Hematopoietic multipotent progenitor cell treated with erythropoietin and hydrocortisone succinate and interleukin-3 and kit ligand, for 15 days (in vitro differentiated cells): ENCODE measurements at places on chromosomes 7 and 10.
A peak's percentile ranks its signal among the peaks of the same experiment; 100 is the strongest.

- DNase-seq: no peak
These were observed 495.4 kb upstream of the POM121L12 start for GRCh38 chr7:52540041-52540440.

DNA sequence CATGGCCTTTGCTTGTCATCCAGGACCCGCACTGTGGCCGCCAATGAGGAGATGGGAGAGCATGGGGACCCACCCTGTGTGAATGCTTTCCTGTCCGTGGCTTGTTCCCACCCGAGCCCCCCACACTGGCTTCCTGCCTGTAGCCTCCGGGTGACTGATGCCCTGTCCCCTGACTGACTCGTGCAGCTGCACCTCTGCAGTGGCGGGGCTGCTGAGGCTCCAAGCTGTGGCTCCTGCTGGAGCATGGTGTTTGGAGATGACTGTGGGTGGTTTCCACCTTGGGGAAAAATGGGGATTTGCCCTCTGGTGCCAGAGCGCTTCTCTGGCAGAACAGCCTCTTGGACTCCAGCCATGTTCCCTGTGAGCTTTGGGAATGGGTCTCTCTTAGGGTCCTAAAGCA, 2.1 kb downstream of the CAMK1D start:
- no peak for DNase-seq

GRCh38 chr7:78315119-78315518, 516.5 kb downstream of the PHTF2 start:
- no peak for DNase-seq

GRCh38 chr7:40303996-40304395, 169.2 kb downstream of the SUGCT start:
- no peak for DNase-seq

DNA sequence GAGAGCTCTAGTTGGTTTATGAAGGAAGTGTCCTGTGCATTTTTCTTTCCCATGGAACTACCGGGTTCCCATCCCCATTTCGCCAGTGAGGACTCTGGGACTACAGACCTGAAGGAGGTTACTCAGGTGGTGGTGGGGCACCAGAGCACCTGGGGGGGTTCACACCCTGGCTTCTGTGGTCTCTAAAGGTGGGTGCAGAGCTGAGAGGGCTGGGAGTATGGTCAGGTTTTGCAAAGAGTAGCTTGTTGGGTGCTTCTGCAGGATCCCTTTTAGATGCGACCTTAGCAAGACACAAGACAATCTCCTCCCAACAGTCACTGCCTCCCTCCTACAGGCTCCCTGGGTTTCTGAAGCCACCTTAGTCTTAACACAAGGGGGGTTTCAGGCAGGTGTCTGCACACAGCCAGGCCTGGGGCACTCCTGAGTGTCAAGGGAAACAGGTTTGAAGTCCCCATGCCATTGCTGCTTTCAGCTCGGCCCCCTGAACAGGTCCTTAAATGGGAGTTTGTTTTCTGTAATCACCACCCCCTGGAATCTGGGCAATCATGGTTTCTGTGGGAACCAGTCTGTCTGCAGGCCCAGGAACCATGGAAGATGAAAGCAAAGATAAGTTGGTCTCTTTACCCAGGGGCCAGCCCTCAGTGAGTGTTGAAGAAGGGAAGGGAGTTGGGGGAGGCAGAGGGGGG, 9.9 kb upstream of the CXCL12 start:
- no peak for DNase-seq

DNA sequence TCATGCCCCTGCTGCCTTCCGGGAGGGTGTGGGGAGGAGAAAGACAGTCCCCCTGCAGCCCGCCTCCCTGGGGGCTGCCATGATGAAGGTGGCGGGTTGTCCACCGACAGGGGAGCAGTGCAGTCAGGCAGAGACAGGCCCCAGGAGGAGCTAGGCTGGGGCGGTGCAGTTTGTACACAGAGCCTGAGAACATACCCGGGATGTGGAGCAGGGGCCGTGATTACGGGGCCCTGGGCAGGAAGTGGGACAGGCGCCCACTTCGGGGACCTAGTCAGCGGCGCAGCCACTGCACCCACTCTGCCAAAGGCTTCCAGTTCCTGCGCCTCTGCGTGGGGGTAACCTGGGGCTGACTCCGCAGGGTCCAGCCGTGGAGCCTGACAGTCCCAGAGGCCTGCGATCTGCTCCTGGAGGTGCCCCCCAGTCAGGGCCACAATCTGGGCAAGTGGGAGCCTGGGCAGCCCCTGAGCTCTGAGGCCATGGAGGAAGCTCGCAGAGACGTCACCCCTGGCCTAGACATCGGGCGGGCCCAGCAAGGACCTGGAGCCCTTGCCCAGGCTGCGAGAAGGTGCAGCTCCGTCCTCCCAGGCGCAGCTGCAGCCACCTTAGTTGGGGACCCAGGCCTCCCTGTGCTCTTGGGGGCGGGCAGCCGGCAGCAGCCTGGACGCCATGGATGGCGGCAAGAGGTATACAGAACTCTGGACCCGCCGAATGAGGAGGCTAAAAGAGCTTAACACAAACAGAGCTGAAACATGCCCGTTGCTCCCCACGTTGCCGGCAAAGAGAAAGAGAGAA, 1356.8 kb downstream of the XPNPEP1 start:
- DNase-seq: no peak

- no peak for DNase-seq
These were observed 136.4 kb upstream of the ASAH2 start for GRCh38 chr10:50387732-50388073.

DNA sequence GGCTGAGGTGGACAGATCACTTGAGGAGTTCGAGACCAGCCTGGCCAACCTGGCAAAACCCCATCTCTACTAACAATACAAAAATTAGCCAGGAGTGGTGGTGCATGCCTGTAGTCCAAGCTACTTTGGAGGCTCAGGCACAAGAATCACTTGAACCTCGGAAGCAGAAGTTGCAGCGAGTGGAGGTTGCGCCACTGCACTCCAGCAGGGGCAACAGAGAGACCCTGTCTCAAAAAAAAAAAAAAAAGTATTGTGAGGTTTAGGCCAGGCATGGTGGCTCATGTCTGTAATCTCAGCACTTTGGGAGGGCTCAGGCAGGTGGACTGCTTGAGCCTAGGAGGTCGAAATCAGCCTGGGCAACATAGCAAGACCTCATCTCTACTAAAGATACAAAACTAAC, 16.0 kb downstream of the TET1 start:
- DNase-seq: no peak

GRCh38 chr7:27685209-27685608, 22.5 kb upstream of the HIBADH start:
- no peak for DNase-seq

- no peak for DNase-seq
These were observed 29.4 kb downstream of the SFXN4 start for GRCh38 chr10:119136084-119136483.

- peak; percentile 92 for DNase-seq
These were observed 16.2 kb upstream of the NME8 start for GRCh38 chr7:37832194-37832593.

DNA sequence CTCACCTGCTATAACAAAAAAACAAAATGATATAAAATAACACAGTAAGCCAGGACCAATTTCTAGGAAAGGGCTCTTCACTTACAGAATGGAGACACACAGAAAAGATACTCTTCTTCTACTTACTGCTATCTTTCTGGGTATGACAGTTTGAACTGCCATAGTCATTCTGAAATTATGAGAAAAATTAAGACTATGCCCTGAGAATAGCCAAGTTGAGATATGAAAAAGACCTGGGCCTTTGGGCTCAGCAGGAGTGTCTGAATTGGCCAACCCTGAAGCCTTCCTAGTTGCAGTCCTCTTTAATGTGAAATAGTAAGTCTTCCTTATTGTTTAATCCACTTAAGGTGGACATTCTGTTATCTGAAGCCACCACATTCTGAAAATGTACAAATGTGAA, 519.5 kb downstream of the GRID1 start:
- DNase-seq: no peak

GRCh38 chr7:108211382-108212201, 81.4 kb upstream of the LAMB4 start:
- peak; percentile 7 for DNase-seq

DNA sequence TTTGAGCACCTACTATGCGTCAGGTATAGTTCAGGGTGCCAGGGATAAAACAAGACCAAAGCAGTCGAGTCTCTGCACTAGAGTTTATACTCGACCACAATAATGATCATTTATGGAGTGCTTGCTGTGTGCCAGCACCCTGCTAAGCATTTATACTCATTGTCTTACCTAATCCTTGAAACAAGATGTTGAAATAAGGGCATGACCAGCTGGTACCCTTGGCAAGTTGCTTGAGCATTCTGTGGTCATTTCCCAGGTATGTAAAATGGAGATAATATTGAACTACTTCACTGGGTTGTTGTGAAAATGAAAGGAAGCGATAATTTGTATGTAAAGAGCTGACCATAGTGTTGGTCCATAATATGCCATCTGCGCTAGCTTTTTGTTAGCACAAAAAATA, 185.4 kb downstream of the CYP26A1 start:
- DNase-seq: no peak

- DNase-seq: no peak
These were observed 207.2 kb downstream of the SKAP2 start for GRCh38 chr7:26657206-26657641.

GRCh38 chr7:51046482-51046881, 263.8 kb upstream of the GRB10 start:
- DNase-seq: no peak

DNA sequence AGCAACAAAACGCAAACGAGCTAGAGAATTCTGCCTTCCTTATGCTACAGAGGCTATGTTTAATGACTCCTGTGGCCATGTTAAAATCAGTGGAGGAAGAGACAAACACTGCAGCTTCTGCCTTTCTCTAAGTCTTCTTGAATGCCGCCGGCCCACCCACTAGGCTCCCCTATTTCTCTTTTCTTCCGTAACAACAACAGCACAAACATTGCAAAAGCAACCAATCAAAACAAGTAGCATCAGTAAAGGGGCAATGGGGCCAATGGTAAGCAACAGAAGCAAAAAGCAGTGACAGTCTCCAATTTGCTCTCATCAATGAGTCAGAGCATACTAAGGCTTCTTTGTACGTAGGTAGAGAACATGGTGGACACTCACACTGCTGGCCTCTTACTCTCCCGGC, 26.8 kb downstream of the DNAJC1 start:
- DNase-seq: no peak

GRCh38 chr7:55109404-55110167, 90.8 kb downstream of the EGFR start:
- DNase-seq: no peak

DNA sequence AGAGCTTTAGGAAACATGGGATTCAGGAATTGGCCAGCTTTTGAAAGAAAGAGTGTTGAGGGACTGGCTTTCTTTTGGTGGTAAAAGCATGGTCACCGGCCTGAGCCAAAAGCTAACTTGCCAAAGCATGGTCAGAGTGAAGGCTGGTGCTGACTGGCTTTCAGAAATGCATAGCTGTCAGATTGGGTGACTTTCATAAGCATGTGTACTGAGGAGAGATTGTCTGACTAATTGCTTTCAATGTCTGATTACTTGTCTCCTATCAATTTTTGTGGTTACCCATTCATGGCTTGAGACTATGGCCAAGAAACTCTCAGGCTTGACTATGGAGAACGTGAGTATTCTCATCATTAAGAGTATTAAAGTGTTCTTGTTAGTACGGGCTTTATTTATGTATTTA, 28.2 kb downstream of the ZNF25 start:
- no peak for DNase-seq

- peak; percentile 67 for DNase-seq
These were observed 174.7 kb downstream of the HERPUD2 start for GRCh38 chr7:35519971-35520809.

GRCh38 chr10:71970331-71970730, 6.1 kb downstream of the CHST3 start:
- no peak for DNase-seq

DNA sequence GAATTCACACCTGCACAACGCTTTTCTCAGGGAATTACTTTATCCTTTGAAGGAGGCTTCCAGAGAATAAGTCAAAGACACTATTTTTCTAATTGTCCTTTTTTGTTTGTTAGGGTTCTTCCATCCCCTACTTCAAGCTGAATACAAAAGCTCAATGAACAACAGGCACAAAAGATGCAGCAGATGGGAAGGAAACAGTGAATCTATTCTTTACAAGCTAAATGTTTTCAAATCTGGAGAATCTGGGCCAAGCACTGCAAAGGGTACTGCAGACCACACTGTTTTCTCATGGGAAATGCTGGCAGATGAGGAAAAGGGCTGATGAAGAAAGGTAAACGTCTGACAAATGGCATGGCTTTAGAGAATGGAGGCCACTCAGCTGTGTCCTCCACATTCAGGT, 18.5 kb downstream of the LIPA start:
- DNase-seq: no peak

DNA sequence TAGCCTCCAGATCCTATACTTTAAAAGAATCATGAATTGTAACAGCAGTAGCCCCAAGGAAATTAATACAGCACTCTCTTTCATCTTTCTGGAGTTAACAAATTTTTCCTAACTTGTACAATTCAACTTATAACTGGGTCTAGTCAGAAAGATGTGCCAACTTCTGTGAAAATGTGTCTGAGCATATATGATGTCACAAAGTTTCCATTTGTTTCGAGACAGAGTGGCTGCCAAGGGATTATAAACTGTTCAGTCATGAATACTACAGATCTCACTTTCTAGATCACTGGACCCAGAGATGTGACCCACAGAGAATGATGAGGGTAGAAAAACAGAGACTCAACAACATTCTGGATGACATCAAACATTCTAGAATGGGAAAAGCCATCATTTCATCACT, 249.2 kb upstream of the PHF14 start:
- DNase-seq: no peak

DNA sequence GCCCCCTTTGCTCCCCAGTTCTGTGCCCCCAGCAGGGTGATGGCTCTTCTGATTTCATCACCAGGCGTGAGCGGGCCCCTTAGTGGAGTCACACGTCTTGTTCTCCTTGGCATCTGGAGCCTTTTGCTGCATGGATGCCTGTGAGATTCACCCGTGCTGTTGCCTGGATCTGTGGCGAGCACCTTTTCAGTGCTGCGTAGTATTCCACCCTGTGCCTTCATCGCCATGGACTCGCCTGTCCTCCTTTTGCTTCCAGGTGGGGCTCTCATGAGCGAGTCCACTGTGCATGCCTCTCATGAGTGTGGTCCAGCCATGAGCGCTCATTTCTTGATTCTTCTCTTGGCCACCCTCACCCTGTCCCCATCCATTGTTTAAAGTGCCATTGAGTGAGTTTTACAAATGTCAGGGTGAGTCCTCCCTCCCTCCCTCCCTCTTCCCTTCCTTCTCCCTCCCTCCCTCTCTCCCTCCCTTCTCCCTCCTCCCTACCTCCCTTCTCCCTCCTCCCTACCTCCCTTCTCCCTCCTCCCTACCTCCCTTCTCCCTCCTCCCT, 44.0 kb downstream of the UNCX start:
- no peak for DNase-seq
